Activated CD4-positive, alpha-beta T cell treated with anti-CD3 and anti-CD28 coated beads for 4 hours (primary cell): ENCODE measurements at places on chromosomes 5 and 9.

DNA sequence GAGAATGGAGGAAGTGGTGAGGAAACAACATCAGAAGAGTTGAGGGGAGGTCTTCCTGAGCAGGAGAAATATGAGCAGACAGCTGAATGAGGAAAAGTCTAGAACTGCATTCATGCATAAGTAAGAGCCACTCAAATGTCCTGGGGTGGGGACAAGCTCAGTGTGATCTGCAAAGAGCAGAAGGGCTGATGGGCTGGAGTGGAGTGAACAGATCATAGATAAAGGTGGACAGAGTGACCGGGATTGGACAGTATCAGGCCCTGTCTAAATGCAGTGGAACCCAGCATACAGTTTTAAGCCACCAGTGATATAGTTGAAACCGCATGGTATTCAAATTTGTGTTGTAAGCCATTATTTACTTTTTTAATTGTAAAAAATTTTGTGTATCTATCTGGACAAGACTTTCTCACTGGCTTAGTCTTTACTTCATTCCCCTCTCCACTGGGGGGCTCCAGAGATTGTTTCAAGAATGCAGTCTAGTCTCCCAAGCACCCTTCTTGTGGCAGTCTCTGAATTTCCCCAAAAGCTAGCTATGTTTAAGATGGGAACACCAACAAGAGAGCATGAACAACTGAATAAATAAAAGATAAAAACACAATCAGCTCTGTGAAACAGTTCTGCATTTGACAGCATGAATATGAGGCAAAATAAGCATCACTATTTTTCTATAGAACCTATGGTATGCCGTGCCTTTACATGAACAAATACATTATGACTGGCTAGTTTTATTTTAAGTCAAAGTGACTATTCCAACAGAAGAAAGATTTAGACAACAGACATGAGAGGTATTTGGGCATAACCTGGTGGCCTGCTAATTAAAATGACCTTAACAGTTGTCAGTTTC lies 10.7 kb upstream of the STK32A start:
- no peak for DNase-seq

DNA sequence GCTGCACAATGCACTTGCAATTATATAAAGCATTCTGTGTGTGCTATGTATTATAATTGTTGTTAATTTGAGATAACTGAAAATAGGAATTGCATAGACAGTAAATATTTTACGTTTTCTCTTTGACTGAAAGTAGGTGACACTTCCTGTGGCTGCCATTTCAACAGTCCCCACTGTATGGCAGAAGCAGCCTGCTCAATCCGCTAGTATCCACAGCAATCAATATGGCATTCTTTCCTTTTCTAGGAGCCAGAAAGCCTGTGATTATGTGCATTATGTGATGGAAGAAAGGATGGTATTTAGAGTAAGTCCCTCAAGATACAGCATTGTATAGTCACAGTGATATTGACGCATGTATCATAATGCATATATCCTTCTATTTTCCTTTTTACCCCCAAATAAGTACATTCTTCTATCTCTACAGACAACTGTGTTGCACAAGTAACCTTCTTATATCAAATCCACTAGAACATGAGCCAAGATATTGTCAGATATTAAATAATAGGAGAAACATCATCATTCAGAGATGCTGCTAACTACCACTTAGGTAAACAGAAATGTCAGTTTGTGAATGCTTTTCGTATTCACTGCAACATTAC lies 59.7 kb downstream of the CARTPT start:
- no peak for DNase-seq

DNA sequence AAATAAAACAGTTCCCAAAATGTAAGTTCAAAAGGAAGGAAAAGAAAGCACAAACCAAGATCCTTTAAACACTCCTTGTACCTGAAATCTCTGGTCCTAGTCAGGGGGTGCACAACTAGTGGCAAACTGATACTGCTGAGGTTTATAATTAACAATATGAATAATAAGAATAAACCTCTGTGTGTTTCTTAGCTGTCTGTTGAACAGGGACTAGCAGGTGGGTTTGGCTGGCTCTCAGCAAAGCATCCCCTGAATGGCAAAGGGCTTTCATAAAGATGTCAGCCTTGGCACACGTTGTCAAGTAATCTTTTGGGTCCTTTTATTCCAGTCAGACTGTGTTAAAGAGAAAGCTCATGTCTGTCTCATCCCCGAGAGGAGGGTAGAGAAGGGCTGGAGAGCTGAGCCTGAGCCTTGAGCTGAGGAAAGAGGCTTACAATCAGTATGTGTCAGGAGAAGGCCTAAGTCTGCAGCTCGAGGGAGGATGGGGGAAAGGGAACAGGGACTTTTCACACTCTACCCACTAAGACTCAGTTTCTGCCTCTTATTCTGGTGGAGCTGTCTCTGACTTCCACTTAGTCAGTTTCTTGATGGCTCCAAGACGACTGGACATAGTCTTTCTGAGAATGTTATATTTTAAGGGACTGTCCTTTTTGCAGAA lies 123.0 kb downstream of the GALNT10 start:
- DNase-seq: no peak

DNA sequence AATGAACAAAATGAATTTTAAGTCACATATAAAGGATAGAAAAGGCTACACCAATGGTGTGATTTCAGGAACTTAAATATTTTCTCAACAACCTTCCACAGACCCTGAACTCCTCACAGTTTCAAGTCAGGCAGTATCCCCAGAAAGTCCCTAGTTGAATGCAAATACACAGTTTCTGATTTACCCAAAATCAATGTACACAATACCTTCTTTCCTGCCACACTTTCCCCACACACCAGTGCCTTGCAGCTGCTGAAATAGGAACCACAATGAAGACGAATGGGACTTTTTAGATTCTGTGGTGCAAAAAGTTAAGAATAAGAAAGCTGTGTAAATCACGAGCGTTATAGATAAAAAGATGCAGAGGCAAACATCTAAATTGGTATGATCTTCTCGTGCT lies 552.4 kb upstream of the MEF2C start:
- no peak for DNase-seq

DNA sequence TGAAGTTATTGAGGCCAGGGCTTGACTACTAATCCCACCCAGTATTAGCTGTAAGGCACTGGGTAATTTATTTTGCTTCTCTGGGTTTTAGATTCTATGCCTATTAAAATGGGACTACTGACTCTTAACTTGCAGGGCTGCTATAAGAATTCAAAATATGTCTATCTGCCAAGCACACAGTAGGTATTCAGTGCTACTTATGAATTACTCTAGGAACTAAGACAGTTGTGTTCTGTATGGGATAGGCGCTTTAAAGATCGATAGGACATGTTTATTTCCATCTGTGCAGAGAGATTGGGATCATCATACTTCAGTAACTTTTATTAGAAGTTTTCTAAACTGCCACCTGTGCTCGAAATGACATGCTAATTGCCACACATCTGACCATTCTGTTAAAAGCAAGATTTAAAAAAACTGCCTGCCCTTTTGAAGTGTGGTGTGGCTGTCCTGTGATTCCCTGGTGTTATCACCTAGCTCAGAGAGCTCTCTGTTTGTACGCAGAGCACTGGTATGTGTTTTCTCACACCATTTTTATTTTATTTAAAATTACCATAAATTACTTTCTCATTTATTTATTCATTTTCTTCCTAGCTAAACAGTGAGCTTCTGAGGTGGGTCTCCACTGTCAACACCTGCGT lies 58.7 kb downstream of the FYB1 start:
- no peak for DNase-seq
